ENCODE measurements at places on chromosomes 4 and X.
A peak's percentile ranks its signal among the peaks of the same experiment; 100 is the strongest.

- no peak for DNase-seq
These were observed 216.5 kb upstream of the AADAT start for GRCh38 chr4:170306208-170306607.

- no peak for DNase-seq
These were observed 325.9 kb upstream of the PABPC5 start for GRCh38 chrX:91108761-91109160.

DNA sequence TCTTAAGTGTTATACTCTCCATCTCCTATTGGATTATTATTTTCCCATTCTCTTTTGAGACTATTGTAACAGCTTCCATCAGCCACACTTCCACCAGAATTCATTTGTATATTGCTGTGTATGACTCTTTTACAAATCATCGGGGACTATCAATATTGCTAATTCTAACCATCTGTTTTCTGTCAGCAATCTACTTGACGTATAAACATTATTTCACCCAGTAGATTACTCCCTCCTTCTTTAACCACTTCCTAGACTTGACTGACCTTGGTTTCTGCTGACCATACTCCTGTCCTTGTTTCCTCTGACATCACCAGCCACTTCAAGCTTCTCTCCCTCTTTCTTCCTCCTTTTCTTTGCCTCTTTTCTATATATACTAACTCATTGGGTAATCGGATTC, 402.9 kb downstream of the PCDH18 start:
- DNase-seq = no peak

DNA sequence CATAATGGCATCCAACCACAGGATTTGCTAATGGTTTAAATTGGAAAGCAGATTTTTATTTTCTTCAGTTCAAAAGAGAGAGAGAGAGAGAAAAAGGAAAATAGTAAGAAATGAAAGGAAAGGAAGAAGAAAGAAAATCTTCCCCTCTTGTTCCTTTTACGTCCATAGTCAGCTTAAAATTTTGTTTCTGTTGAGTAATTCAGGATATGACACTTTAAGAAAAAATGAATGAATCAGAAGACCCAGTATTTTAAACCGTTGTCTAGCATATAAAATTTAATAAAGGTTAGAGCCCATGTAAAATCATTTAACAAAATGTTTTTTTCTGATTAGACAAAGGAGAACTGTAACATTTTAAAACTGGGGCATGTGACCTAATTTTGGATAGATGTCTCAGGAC, 391.8 kb upstream of the EPHA5 start:
- no peak for DNase-seq

GRCh38 chr4:33577791-33578190, 2666.5 kb downstream of the ARAP2 start:
- no peak for DNase-seq

GRCh38 chr4:8772499-8773123, 99.0 kb downstream of the HMX1 start:
- no peak for DNase-seq

- DNase-seq = no peak
These were observed 55.1 kb downstream of the SPATA18 start for GRCh38 chr4:52106191-52106590.

GRCh38 chrX:36348509-36348908, 429.0 kb downstream of the CFAP47 start:
- DNase-seq = no peak

- peak; percentile 19 for DNase-seq
These were observed 46.2 kb upstream of the TRPC3 start for GRCh38 chr4:121998024-121998423.

GRCh38 chr4:24328711-24329110, 255.6 kb downstream of the DHX15 start:
- DNase-seq = no peak

GRCh38 chr4:162442128-162442527, 278.3 kb upstream of the FSTL5 start:
- no peak for DNase-seq

DNA sequence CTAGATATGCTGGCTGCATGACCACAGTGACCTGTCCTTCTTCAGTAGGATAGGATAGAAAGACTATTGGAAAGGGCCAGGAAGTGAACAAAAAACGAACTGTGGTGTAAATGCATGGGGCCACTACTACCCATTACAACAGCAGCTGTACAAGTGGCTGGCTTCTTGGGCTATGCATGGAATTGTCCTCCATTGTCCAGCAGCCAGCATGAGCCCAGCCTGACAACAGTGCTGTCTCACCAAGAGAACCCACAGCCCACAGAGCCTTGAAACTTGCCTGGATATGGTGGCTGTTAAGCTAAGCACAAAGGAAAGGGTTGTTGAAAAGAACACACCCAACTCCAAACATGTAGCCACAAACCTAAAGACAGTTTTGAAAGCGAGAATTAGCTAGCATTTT, 330.2 kb upstream of the F9 start:
- no peak for DNase-seq

DNA sequence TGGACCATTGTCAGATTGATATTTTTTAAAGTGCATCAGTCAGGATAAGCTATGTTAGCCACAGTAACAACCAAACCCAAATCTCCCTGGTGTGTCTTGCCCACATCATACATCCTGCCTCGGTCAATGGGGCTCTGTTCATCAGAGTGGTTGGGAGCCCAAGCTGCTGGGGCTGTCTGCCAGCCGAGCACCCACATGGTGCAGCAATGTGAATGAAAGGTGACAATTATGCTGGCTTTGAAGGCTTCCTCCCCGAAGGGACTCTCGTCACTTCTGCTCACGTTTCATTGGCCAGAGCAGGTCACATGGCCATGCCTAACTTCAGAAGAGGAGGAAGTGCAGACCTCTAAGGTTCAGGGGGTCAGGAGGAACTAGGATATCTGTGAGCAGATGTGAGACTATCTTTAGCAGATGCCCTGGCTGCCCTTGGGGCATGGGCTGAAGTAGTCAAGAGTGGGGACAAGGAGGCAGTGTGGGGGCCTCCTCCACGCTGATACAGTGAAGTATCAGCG, 1.3 kb upstream of the JAKMIP1 start:
- DNase-seq = no peak

DNA sequence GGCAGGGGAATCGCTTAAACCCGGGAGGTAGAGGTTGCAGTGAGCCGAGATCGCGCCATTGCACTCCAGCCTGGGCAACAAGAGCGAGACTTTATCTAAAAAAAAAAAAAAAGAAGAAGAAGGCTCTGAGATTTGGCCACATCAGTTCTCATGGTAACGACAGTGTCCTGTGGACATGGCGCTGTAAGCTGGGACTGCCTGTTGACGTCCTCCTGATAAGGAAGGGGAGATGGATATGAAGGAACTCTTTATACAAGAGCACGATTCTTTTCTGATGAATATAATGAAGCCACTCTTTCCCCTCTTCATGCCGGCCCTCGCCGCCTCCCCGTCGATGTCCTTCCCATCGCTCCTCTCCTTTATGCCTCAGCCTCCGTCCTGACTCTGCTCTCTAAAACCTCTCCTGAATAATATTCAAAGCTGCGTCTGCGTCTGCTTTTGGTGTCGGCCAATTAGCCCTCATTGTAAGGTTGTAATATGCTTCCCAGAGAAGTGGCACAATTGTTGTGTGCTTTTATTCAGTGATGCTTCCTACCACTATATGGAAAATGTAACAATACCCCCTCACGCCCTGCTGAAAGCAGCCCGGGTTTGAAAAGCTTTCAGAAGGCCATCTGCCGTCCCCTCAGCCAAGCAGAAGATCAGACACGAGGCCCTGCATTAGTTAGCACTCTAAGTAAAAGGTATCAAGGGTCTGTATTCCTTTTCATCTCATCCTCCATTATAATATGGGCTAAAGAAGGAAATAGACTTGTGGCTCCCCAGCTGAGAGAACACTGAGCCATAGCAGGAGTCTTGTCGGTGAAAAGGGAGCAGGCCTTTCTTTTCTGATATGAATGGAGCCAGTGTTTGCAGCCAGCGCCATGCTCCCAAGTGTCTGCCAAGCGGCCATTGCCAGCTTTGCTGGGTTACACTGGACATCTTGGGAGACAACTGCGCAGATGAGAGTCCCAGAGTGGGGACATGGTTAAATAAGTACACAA, 22.1 kb upstream of the SCOC start:
- no peak for DNase-seq

DNA sequence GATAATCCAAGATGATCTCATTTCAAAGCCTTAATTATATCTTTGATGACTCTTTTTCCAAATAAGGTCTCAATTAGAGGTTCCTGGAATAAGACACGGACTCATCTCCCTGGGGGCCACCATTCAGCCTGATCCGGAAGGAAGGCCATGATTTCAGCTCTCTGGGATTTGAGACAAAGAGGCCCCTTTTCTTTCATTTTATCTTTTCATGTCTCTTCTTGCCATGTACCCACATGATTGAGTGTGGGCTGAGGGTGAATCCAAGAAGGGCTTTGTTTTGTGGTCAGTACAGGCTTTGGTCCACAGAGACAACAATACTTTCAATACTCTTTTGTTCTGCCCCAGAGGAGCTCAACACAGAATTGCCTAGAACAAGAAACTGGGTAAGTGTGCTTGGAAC, 261.2 kb downstream of the TRIML1 start:
- DNase-seq = no peak

DNA sequence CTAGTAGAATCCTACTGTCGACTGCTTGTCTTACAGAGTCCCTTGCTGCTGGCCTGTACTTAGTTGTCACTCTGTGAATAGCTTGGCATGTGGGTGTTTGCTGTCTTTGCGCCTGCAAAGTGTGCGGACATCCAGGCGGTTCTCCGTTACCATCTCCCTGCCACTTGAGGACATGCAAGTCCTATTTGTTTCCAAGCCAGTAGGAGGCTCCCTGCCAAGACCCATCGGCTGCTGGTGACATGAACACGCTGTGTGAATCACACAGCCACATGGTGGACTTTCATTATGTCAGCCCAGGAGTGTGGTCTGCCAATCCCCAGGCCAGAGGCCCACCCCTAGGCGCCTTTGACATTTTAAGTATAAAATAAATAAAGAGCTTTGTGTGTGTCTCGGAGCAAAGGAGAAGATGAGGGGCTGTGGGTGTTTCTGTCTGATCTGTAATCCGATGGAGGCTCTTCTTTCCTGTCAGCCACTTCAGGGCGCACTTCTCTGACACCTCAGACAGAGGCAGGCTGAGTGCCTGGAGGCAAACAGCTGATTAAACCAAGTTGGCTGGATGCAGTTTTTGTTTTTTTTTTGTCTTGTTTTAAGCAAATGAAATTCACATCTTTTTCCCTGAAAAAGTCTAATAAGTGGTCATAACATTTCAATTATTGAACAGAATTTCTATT, 51.5 kb downstream of the ALPK1 start:
- DNase-seq = no peak

- DNase-seq = peak; percentile 25
These were observed 4.1 kb upstream of the PPBP start for GRCh38 chr4:73992050-73992449.

DNA sequence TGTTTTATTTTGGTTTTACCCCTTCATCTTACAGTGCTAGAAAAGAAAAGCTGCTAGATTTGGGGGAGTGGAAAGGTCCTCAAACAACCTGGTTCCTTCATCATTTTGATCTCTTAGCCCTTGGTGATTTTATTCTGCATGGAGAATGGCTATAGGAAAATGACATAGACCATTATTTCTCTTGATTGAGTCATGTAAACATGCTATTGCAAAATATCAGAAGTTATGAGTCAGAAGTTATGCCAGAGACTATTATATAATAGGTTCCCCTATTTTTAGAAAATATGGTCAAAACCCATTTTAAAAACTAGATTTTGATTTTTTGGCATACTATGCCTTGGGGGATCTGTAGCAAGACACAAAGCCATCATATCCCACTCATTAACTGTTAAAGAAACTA, 83.7 kb upstream of the FAM9C start:
- DNase-seq = peak; percentile 27

DNA sequence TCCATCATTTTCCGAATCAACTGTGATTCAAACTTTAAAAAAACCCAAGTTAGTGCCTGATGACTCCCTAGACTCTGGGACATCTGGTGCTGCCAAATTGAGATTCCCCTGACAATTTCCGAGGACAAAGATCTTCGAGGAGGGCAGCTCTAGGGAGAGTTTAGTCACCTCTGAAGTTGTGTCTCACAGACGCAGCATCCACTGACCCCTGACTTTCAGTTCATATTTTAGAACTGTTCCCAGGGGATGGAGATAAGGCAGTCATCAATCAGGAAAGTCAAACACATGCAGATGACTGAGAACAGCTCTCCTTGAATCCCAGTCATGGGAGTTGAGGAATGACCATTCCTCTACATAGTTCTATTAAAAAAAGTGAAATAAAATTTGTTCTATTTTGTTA, 643.9 kb downstream of the TRIML1 start:
- no peak for DNase-seq

DNA sequence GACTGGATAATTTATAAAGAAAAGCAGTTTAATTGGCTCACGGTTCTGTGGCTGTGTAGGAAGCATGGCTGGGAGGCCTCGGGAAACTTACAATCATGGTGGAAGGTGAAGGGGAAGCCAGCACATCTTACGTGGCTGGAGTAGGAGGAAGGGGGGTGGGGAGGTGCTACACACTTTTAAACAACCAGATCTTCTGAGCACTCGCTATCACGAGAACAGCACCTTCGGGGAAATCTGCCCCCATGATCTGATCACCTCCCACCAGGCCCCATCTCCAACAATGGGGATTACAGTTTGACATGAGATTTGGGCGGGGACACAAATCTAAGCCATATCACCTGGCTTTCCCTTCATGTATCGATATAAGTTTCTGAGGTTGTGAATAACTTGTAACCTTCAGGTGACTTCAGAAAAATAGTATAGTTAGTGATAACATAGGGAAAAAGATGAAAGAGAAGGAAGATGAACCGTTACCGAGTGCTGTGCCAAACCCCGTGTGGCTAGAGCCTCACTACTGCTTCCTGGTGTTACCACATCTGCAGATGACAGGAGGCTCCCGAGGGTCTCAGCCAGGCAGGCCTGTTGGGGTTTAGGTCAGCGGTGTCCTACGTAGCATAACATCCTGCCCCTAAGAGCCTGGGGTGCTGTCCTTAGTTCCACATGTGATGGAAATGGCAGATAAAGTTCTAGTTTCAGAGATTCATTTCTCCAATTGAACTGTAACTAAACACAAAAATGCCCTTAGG, 103.5 kb downstream of the TNIP2 start:
- no peak for DNase-seq

DNA sequence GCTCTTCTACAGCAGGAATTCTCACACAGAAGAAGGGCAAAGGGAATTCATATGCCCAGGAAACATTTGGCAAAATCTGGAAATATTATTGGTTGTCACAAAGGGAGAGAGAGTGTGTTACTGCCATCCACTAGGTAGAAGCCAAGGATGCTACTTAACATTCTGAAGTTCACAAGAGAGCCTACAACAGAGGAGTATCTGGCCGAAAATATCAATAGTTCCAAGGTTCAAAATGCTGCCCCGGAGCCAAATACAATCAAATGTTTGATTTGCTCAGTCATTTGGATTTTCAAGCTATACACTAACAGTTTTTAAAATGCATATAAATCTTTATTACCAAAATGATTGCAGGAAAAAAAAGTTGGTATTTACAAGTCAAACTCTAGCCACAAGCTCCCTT, 18.8 kb downstream of the OTUD4 start:
- no peak for DNase-seq

GRCh38 chrX:138349351-138349750, 362.2 kb downstream of the FGF13 start:
- no peak for DNase-seq

GRCh38 chr4:133440404-133440803, 291.3 kb downstream of the PCDH10 start:
- no peak for DNase-seq

- no peak for DNase-seq
These were observed 210.7 kb upstream of the LDB2 start for GRCh38 chr4:17109126-17109525.
